ENCODE measurements at places on chromosomes 12 and 14.

GRCh38 chr12:66500091-66500490 is 178.8 kb downstream of the GRIP1 start:
- DNase-seq: no peak

DNA sequence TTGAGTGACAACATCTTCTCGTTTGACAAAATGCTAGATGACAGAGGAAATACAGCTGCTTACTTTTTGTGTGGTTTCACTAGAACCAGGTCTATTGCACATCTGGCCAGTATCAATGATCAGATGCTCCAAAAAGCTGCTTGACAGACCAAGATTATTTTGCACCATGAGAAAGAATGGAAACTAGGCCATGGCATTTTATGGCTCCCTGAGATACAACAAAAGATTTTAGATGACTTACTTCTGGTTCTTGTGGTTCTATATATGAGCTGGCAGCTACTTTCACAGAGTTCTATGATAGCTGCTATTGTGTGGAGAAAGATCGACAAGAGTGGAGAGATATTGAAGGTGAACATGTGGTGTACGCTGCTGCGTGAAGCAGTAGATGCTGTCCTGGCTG is 25.9 kb upstream of the PPFIBP1 start:
- no peak for DNase-seq

DNA sequence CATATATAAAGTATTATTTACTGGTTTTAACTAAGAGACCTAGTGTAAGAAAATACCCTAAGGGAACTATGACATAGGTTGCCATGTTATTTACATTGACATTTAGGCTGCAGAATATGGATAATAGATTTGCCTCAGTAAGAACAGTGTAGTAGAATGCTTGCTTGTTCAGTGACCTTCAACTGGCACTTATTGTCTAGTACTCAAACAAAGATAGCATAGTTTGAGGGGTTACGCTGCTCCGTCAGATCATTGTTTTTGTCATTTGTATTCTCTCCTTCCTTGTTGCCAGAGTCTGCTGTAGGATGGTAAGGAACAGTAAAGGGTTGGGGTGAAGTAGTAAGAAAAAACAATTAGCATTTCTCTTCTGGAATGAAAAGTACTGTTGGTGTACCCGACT is 33.2 kb downstream of the TOGARAM1 start:
- DNase-seq: no peak

GRCh38 chr12:94731733-94732360 is 81.5 kb upstream of the TMCC3 start:
- DNase-seq: no peak

DNA sequence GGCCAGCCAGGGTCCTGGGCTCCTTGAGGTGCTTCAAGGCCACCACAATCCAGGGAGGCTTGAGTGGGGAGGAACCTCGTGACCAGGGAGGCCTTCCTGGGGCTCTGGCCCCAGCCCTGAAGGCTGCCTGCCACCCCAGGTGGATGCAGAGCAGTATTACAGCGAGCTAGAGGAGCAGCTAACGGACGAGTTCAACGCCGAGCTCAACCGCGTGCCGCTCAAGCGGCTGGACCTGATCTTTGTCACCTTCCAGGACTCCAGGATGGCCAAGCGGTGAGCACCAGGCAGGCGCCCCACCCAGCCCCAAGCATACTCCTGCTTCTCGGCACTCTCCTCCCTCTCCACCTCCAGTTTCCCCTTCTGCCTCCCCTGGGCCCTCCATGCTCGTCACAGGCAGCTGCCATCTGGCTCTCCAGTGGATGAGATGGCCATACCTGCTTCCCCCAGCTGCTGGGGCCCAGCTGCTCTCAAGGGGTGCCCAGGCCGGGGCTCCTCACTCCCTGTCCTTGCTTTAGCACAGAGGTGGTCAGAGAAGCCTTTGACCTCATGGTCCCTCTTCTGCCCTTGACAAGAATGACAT is 30.6 kb downstream of the NGB start:
- DNase-seq: no peak

DNA sequence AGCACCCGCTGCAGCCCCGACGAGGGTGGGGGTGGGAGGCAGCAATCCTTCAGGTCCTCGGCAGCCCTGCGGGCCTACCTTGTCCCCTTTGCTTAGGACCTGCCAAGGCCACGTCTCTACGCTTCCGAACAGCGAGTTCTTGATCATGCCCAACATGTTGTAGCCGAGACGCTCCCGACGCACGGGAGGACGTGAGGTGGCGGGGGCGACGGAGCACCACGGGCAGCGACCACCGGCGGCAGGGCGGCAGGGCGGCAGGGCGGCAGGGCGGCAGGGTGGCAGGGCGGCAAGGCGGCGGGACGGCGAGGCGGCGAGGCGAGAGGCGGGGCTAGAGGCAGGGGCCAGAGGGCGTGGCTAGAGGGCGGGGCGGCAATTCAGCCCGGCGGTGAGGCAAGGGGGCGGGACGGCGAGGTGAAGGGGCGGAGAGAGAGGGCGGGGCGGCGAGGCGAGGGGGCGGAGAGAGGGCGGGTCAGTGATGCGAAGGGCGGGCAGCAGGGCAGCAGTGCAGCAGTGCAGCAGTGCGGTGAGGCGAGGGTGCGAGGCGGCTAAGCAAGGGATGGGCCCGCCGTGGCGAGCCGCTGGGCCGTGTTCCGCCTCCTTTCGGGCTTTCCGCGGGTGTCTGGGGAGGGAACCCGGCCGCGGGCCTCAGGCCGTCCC is at the start of gene HEBP1:
Gene HEBP1, minus strand, starts transcription at position 307 of the 657 bp plus-strand sequence. Its CDS starts 151 bp downstream, at position 156.
- DNase-seq: peak; percentile 86

DNA sequence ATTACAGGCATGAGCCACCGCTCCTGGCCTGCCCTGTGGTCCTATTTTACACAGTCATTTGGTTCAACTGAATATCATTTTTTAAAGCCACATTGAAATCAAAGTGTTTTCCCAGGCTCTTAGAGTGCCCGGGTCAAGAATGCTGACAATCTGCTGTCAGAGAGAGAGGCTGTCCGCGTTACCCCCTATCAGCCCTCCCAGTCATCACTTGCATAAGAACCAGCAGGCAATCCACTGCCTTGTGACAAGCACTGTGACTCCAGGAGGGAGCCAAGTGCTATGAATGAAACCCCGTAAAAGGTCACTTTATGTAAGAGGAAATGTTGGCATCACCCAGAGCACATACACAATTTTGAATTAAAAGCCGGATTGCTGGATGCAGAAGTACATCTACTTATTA is 13.5 kb downstream of the PHLDA1 start:
- DNase-seq: peak; percentile 87

DNA sequence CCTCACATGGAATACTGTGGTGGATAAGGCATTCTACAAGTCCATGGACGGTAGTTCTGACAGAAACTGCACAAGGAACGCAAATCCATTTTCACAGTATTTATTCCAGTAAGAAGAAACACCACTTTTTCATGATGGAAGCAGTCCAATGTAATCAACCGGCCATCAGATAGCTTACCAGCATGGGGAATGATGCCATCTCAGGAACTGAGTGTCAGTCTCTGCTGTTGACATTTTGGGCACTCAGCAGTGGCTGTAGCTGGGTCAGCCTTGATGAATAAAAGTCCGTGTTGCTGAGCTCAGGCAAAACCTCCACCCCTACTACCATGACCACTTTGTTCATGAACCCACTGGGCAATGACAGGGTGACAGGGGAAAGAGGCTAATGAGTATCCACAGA is 103.4 kb downstream of the PLCZ1 start:
- no peak for DNase-seq

- no peak for DNase-seq
Measured at GRCh38 chr14:89625731-89626232, 208.7 kb upstream of the FOXN3 start.

DNA sequence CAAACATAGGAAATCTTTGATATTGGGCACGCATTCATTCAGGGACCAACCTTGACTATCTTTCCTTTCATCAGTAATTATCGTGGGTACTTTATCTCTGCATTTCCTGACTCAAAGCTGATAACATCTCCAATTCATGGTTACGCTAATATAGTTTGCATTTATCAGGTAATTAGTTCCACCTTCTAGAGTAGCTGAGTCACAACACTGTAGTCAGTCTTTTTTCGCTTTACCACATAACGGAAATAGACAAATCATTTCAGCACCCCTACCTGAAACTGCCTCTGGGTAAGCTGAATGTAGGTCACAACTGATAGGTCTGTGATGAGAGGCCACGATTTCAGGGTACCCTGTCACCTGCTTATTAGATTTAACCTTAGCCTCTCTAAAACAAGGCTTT is 36.7 kb upstream of the IL22 start:
- no peak for DNase-seq

DNA sequence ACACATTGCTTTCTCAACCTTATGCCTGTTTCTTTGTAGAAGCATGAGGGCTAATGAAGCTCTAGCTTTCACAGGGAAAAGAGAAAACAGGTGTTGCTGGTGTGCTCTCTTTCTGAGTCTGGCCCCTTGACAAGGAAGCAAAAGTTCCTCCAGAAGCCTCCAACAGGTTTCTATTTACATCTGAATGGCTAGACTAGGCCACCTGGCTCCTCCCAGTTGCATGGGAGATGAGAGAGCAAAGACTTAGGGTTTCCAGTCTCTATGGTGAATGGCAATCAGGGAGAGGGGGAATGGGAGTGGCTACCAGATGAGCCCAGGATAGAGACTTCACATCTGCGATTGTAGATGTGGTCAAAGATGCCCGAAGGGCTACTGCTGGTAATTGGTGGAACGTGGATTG is 138.1 kb upstream of the PLXNC1 start:
- DNase-seq: no peak

DNA sequence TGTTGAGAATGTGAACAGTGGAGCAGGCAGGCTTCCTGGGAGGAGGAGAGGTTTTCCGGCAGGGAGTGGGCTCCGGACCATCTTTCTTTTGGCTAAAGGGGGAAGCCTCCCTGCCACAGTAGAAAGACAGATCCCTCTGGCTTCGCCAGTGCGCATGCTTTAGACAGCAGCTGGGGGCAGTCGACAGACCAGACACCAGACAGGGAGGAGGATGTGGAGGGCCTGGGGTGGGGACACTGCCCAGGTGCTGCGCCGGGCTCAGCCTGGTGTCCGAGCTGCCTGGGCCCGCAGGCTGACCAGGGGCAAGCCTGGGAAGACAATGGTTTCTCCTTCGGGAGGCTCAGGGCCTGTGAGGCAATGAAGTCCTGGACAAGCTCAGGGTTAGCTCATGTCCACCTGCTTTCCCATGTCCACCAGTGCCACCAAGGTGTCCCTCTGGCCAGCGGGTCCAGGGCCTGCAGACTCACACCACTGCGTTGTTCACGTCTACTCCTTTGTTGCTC is 67.3 kb downstream of the PRIMA1 start:
- no peak for DNase-seq

DNA sequence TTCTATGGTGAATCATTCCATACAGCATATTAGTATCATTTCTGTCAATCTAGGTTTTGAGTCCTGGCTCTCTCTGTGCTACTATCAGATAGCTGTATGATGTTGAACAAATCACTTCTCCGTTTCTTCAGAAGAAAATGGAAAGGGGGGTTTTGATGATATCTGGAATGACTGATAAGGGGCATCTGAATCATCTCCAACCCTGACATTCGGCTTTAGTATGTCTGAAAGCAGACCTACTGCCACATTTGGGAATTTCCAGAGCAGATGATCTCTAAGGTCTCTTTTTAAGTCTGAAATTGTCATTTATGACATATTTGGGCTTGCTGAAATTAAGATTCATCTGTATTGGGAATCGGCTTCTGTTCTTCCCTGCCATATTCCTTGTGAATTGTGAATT is 10.1 kb downstream of the MLF2 start:
- no peak for DNase-seq

DNA sequence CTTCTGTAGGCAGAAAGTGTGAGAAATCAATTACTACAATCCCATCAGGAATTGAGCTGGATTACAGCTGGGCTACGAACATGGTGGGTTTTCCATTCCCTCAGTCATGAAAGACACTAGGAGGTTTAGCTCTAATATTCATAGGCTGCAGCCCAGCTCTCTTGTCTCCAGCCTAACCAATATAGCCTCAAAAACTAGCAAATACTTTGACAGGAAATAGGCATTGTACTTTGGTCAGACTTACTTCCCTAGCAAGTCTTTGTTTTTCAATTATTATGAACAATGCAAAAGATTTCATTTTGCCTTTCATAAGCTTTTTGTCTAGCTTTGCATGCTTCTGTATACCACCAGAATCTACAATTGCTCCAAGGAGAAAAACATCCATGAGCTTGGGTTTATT is 296.2 kb downstream of the GPHN start:
- no peak for DNase-seq

DNA sequence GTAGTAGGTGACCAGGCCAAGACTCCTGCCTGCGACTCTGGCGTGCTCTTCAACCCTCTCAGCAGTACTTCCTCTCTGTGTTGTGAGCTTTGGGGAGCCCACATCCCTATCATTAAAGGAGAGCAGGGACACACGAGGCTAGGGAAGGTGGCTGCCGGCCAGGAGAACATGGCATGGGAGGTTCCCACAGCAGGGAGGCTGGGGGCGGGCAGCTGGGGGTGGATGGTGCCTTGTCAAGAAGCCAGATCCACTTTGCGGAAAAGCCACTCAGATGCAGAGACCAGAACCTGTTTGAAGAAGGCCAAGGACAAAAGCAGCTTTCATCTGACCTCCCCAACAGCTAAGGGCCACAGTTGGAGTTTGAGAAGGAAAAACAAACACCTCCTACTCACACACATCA is 198.6 kb downstream of the BCL11B start:
- no peak for DNase-seq

DNA sequence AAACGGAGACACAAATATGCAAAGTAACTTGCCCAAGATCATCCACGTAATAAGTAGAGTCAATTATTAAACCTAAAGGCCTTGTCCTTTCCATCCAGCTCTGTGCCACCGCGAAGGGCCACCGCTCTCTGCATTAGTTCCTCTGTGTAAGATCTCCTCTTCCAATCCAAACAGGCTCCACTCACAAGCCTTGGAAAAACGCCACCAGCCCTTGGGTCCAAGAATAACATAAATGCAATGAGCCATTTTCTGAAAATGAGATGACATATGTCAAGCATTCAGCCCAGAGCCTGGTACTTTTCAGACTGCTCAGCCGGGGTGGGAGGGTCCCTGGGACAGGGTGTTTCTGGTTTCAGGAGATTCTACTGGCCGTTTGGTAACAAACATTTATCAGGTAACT is 30.0 kb downstream of the DGLUCY start:
- DNase-seq: no peak

DNA sequence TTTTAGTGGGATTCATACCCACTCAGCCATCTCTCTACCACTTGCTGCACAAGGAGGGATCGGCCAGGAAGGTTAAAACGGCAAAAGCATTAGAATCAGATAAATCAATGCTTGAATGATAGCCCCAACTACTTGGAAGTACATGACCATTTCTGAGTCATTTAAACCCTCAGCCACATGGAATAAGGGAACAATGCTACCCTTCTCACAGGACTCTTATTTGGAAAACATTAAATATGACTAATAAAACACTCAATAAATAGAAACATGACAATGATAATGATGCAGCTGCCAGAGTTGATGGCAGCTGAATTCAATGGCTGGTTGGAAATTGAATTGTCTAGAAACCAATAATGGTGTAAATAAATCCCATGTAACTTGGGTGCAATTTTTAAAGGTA is 165.4 kb downstream of the FLRT2 start:
- no peak for DNase-seq

GRCh38 chr14:90740081-90740480 is 76.1 kb downstream of the TTC7B start:
- no peak for DNase-seq

- DNase-seq: no peak
Measured at GRCh38 chr12:52285172-52285745, 6.1 kb downstream of the KRT81 start.

GRCh38 chr14:78902010-78902623 is 731.9 kb downstream of the NRXN3 start:
- peak; percentile 48 for DNase-seq
